ENCODE measurements at places on chromosomes 1 and 21.

GRCh38 chr1:97783751-97784150 is 137.1 kb downstream of the DPYD start:
- no peak for DNase-seq

DNA sequence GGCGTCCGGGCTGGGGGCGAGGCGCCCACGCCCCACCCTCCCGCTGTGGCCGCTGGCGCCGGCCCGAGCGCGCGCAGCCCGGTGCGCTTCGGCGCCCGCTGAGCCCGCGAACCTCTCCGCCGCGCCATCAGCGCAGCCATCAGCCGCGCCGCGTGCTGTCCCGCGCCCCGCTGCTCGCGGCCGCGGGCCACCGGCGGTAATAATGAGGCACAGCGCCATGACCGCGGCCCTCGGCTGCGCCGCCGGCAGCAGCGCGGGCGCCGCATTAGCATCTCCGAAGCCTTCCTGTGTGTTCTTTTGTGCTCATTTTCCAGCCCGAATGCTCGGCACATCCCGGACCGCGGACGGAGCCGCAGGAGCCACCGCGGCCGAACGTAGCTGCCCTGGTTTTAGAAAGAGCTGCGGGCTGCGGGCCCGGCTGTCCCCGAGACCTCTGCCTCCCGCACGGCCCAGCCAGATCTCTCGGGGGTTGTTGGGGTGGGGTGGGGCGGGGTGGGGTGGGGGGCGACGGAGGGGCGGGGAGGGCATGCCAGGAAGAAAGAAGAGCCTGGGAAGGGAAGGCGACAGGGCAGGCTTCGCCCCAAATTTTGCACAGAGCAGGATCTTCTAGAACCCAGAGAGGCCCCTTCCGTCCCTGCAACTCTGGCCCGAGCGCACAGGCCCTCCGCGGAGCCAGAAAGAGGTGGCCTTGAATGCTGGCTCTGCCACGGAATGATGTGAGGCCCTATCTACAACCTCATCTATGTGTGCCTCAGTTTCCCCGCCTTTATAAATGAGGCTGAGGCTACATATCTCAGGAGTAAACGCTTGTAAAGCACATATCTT is 55.3 kb downstream of the RRAGC start:
- peak; percentile 27 for DNase-seq

GRCh38 chr1:26317612-26318337 is at the start of gene CD52:
CD52 (plus strand) TSS chr1:26317958; CDS start chr1:26318018, 60 bp downstream.
- no peak for DNase-seq

DNA sequence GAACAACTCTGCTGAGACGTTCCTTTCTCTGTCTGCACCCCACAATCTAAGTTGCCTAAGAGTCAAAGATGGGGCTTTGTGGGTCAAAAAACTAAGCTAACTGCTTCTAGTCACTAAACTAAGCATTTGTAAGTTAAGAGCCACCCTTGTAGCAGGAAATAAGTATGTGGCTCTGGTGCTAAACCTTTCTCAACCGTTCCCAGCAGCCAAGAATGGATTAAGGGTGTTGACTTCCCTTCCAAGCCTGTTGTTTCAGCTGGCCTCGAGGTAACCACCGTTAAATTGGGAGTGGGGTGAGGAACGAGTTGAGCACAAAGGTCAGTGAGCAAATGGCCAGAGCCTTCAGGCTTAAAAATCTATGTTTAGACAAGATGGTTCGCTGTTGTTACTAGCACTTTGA is 169.1 kb downstream of the TRIM33 start:
- no peak for DNase-seq

DNA sequence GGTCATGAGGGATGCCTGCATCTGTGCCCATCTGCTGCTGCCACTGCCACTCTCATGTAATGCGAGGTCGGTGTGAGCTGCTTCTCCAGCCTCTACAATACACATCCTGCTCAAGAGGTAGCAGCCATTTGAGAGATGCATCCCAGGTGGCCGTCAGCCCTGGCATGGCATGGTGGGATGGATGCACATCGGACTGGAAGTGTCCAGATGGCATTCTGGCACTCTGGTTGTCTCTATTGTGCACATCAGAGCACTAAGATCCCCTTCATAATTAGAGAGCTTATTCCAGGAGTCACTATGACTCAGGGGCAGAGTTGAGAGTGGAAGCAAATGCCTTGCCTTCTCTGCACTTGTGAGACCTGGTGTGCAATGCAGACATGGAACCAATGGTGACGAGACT is 3.8 kb downstream of the STRIP1 start:
- DNase-seq: no peak

- DNase-seq: no peak
Measured at GRCh38 chr21:33936301-33937038, 20.9 kb upstream of the ATP5PO start.

GRCh38 chr1:228902781-228903433 is 167.6 kb downstream of the RHOU start:
- DNase-seq: no peak

- DNase-seq: no peak
Measured at GRCh38 chr1:224846119-224846907, 83.2 kb upstream of the DNAH14 start.

GRCh38 chr1:23196627-23197328 is 20.5 kb downstream of the HTR1D start:
- DNase-seq: no peak

- no peak for DNase-seq
Measured at GRCh38 chr1:234149217-234149616, 224.0 kb upstream of the COA6 start.

GRCh38 chr1:113211467-113211866 is 138.5 kb downstream of the LRIG2 start:
- DNase-seq: no peak

- no peak for DNase-seq
Measured at GRCh38 chr1:86137436-86137835, 19.1 kb downstream of the COL24A1 start.

DNA sequence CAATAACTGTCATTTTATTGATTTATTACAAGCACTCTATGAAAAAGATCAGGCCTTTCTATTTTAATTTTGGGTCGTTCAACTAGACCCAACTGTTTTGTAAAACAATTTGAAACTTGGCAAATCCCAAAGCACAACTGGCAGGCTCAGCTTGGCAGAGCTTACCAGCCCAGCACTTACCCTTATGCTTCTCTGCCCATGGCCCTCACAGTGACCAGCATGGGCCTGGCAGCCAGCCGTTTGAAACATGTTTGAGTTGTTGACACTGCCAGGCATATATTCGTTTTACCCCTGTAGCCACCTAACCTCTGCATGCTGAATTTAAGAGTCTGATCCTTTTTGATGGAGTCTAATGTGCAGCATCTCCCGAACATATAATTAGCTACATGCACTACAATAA is 796.7 kb upstream of the ADGRL2 start:
- no peak for DNase-seq

DNA sequence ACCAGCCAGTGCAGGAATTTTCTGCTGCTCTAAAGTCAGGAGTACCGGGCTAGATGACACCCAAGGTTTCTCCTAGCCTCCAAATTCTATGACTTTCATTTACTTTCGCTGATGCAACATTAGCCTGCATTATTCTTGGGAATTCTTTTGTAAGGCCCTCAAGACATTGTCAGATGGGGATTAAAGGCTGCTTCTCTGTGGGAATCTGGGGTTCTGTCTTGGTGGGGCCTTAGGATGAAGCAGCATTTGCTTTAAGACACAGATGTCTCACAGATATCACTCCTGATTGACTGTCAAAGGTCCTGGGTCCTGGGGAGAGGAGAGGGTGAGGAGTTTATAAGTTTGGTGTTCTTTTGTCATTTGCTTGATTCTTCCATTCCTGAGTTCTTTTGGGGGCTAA is 11.6 kb downstream of the PKP1 start:
- no peak for DNase-seq

DNA sequence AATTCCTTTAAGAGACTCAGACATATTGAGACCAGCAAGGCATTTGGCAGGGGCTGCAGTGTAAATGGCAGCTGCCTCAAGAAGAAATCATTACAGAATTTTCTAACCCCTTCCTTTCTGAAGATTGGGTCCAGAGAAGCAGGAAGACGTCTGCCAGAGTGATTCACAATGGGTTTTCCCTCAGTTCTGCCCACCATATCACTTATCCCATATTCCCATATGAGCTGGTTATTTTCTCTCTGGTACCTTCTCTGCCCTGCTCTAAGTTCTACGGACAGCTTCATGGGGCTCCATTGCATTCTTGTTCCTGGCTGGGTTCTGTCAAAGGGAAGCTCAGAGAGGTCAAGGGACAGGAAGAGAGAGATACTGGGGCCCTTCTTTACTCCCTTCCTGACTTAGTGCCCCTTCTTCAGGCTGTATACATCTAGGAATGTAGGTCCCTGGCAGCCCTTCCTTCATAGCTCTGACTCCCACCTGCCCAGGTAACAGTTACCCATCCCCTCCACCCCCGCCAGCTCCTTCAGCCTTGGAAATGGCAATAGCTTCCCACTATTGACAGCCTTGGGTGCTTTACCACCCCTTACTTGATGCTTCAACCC is 420.6 kb upstream of the DAB1 start:
- no peak for DNase-seq

DNA sequence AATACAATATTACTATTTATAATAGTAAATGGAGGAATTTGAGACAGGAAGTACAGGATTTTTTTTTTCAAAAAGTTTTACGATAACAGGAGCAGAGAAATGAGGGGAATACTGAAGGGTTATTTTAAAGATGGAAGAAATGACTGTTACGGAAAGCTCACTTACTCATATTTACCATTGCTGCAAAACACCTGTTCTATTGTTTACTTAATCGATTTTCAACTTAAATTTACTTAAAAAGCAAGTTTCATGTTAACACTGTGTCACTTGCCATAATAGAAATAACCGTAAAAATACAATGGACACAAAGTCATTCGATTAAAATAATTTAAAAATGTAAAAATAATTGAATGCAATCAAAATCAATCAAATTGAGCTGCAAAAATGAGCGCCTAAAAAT is 3.4 kb upstream of the EXO1 start:
- DNase-seq: no peak

- DNase-seq: no peak
Measured at GRCh38 chr1:186442651-186443375, 18.1 kb downstream of the PDC start.

DNA sequence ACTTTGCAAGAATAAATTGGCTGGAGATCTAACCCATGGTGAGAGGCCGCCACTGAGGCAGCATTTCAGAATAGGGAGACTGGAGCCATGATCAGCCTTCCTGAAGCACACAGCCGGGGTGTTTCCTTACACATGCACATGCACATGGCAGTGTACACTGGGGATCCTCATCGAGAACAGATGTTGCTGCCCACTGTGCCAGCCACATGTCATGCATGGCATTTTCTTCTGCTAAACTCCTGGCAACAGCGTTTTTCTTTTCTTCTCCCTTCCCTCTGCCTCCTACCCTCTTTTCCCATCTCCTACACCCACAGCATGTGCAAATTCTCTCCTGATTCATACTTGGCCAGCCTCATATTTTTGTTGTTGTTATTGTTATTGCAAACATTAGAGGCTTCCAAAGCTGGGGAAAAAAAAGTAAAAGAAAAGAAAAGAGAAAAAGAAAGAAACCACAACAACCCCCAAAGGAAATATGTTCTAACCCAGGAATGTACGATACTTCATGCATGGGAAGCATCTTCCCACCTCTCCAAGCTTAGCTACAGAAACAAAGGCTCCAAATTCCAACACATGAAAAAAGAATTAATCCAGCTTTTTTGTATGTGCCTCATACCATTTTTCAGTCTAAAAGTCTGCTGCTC is 344.0 kb downstream of the ASTN1 start:
- DNase-seq: no peak

DNA sequence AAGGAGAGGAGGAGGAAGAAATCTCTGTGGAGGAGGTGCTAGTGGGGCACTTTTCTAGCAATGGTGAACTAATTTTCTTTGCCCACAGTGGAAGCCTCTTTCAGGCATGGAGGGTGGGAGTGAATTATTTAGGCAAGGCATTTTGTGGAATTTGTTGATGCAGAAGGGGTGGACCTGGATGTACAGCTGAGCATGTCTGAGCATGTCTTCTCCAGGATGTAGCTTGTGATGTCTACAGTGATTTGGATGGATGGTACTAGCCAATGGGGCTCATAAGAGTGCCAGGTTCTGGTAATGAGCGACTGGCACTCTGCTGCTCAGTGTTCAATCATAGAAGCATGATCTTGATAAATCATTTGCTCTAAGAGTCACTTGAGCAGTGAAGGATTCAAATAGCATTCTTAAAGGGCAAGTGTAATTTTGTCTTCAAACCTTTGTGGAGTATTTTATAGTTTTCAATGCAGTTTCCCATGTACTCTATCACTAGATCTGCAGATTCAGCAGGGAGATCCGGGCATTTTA is 153.9 kb upstream of the LMO4 start:
- DNase-seq: no peak

DNA sequence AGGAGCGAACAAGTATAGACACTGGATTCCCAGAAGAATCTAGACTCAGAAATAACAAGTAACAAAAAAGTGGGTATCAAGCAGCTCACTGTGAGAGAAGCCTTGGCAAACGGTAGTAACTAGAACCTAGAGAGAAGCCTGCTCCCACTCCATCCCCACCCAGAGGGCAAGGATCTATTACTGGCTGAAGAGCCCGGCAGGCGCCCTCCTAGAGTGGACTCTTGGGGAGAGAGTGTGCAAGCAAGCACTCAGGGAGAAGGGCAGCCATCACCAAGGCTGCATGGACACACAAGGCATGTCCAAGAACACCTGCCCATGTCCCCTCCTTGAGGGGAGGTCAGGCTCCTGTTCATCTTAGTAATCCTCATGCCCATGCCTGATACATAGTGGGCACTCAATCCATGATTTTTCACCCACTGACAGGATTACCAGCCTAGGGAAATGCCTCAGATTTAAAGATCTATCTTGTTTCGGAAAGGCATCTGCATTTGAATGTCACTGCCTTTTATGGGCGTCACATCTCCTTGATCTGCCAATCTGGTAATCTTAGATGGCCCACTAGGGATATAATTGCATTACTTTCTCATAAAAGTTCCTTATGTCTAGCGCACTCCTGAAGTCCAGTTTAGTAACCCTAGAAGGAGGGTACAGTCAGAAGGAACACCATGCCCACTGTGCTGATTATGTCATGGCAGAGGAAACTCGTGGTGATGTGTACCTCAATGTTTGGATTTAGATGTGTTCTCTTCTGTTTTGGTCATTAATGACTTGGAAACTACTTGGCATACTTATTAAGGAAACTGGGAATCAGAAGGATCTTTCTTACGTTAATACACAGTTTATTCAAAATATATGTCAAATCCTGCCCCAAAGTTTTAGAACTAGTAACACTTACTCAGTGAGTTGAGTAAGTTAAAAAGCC is 14.4 kb downstream of the CNN3 start:
- DNase-seq: no peak

DNA sequence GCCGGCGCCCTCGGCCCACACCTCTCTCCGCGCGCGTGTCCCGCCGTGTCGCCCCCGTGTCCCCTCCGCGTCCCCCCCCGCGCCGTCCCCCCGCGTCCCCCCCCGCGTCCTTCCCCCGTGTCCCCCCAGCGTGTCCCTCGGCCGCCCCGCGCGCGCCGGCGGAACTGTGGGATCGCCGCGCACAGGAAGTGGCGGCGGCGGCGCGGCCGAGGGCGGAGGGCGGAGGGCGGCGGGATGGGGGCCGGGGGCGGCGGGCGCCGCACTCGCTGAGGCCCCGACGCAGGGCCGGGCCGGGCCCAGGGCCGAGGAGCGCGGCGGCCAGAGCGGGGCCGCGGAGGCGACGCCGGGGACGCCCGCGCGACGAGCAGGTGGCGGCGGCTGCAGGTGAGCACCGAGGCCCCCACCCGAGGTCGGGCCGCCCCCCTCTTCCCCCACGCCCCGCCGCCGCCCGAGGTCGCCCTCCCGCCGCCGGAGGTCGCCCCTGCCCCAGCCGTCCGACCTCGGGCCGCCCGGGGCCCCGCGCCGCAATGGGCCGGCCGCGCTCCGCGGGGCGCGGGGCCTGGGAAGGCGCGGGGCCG is at the start of gene AGPAT3:
TSS of gene AGPAT3 (plus strand) at position 262 of the 578 bp plus-strand sequence. CDS start 94,459 bp downstream, outside the sequence.
- no peak for DNase-seq
